ENCODE measurements at places on chromosomes 12 and 14.

DNA sequence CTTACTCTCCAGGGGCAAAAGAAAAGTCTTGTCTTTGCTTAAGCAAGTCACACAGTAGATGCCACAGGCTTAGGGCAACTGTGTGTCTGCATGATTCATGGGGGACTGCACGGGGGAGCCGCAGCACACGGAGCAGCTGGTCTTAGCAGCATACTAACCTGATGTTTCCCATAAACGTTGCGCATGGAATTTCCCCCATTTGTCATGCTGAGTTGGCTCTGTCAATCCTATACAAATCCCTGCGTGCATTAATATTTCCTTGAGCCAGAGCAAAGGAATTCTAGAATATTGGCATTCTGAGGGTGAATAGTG is 71.2 kb downstream of the SAMD4A start:
- no peak for DNase-seq

- no peak for DNase-seq
Measured at GRCh38 chr12:78331181-78331580, 500.5 kb downstream of the NAV3 start.

GRCh38 chr12:10771132-10771733 is 31.2 kb downstream of the TAS2R7 start:
- no peak for DNase-seq

GRCh38 chr14:39383741-39384140 is 48.5 kb downstream of the FBXO33 start:
- no peak for DNase-seq

- no peak for DNase-seq
Measured at GRCh38 chr14:87712396-87713090, 280.4 kb downstream of the GALC start.

DNA sequence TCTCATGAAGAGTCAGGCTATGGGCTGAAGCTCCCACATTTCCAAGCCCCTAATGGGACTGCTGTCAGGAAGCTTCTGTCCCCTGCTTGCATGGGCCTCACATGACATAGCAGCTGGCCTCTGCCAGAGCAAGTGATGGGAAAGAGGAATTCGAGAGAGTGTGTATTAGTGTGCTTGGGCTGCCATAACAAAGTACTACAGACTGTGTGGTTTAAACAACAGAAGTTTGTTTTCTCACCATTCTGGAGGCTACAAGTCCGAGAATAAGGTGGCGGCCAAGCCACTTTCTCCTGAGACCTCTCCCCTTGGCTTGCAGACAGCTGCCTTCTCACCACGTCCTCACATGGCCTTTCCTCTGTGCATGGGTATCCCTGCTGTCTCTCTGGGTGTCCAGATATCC is 274.4 kb downstream of the NUAK1 start:
- no peak for DNase-seq

- no peak for DNase-seq
Measured at GRCh38 chr14:71403656-71404055, 496.4 kb downstream of the PCNX1 start.

- DNase-seq: no peak
Measured at GRCh38 chr14:67240168-67240932, 885 bp upstream of the PALS1 start.

DNA sequence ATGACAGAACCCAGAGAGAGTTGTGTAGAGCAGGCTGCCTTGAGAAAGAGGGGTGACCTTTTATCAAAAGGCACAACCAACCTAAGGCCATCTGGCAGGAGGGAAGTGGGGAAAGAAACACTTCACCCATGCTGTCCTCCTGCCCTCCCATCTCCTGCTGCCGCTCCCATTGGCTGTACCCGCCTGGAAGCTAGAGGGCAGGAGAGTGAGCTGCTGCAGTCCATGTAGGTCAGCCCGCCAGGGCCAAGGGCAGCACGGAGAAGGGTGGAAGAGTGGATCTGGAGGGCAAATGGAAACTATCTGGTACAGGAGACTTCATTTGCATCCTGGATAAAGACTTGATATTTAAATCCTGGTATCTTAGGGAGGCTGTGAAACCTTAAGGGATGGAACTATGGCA is 11.5 kb upstream of the CABP1 start:
- DNase-seq: no peak

GRCh38 chr12:89250213-89250612 is 102.1 kb downstream of the DUSP6 start:
- DNase-seq: no peak

- DNase-seq: no peak
Measured at GRCh38 chr14:105117257-105117646, 51.3 kb downstream of the JAG2 start.

DNA sequence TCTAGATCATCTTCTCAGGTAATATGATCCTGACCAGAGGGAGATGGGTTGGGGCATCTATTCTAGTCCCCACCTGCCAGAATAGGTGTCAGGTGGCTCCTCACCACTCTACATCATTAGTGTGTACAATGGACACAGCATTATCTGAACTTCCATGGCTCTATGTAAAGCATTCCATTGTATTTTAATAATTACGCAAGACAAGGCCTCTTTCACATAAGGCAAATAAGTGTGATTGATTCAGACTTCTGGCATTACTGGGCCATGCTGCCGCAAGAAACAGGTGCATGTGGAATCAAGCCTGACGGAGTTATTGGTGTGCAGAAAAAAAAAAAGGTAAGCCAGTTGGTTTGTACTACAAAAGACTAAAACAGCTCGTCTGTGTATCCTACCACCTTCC is 3.1 kb upstream of the DDHD1 start:
- DNase-seq: no peak

DNA sequence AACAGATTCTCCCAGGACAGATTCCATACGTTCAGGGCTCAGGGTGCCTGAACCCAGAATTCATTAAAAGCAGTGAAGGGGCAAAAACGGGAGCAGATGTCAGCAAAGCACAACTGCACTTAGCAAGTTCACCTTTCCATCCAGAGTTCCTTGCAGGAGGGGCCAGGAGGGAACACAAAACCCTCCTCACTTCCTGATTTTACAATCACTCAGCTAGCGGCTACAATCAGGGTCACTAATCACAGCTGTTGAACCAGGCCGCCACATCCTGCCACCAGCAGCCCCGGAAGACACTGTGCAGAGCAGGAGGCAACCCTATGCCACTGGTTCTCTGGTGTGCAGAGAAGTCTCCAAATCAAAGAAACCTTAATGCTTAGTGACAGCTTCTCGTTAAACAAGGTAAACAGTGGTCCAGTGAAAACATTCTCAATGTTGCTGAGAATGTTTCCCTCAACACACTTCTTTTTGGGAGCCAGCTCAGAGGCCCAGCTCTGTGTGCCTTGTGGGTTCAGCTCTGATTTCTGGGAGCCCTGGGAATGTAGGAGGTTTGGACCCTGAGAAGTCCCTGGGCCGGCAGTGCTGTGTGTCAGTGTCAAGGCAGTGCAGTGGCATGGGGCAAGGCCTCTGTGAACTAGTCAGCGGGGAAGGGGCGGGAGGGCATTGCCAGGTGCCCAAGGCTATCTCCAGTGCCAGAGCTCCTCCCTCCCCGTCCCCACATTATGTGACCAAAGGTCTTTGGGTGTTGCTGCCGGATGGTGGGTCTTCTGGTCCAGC is 54.5 kb downstream of the VCPKMT start:
- DNase-seq: peak; percentile 36

DNA sequence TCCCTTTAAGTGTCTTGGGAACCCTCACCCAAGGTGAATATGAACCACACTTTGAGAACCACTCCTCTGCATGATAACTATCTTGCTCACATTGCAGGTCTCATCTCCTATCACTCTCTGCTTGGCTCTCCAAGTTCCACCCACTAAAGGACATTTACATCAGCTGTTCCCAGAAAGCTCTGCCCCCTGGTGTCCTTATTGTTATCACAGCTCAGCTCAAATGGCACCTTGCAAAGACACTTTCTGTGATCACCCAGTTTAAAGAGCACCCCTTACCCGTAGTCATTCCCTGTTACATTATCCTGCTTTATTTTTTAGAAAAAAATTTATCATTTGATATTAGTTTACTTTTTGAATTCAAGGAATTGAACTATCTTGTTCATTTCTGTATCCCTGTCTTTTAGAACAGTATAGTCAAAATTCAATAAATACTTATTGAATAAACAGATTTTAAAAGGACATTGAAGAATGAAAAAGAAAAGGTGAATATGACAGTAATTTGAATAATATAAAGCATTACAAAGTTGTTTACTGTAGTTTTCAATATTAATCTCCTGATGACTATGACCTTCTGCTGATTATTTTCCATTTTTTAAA is 20.5 kb upstream of the GUCY2C start:
- DNase-seq: peak; percentile 6

DNA sequence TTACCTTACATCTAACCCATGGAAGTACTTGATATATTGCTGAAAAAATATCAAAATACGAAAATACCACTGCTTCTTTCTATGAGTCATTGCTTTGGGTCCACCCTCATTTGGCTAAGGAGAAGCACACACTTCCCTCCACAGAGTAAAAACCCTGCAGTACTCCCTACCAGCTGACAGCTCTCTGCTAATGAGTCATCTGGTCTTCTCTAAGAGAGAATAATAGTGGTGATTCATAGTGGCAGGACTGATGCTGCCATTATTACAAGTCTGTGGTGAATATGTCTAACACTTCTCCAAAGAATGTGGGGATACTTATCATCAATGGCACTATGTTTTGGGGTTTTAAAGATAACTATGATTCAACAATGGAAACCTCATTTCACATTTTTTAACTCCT is 90.7 kb downstream of the PPFIA2 start:
- DNase-seq: peak; percentile 1

- DNase-seq: no peak
Measured at GRCh38 chr14:96037891-96038557, 1.1 kb upstream of the C14orf132 start.

- DNase-seq: no peak
Measured at GRCh38 chr14:90678846-90679362, 137.3 kb downstream of the TTC7B start.

DNA sequence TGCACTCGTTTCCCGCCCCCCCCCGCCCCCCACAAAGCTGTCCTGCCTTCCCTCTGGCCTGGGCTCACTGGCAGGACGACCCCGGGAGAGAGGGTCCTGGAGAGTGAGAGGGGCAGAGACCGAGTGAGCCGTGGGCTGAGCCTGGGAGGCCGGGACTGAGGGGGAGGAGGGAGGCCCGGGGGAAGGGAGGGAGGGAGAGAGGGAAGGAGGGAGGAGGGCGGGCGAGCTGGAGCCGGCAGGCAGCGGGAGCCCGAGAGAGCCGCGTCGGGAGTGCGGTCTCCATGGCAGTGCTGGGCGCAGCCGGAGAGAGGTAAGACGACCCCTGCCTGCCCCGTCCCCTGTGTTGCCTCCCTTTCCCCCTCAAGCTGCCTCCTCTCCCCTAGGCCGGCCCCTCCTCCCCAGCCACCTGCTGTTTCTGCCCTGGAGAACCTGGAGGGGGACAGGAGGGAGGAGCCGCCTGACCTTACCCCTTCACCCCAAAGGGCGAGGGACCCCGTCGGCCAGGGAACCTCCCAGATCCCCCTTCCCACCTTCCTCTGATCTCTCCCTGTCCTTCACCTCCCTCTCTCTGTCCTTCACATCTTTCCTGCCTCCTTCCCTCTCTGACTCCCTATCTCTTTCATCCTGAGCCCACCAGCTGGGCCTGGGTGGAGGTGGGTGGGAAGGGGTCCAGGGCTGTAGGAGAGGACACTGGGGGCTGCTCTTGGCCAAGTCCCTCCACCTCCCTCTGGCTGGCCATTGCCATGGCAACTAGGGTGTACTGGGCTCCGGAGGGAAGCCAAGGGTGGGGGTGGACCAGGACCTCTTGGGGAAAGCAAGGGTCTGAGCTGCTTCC is at the start of gene GPR162:
Gene GPR162 (plus strand): TSS at position 231 of the 835 bp plus-strand sequence. CDS start 2,078 bp downstream, outside the sequence.
- no peak for DNase-seq

DNA sequence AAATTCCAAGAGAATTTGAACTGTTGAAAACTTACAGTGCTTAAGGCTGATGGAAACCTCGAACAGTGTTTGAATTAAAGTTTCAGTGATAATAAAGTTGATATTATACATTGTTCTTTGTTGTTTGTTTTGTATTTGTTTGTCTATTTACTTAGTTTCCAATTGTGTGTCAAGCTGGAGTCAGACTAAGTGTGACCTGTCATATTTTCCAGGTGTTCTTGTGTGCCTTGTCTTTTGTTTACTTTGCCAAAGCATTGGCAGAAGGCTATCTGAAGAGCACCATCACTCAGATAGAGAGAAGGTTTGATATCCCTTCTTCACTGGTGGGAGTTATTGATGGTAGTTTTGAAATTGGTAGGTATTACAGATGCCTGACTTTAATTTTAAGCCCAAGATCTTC is 6.0 kb downstream of the SLCO1C1 start:
- DNase-seq: no peak

DNA sequence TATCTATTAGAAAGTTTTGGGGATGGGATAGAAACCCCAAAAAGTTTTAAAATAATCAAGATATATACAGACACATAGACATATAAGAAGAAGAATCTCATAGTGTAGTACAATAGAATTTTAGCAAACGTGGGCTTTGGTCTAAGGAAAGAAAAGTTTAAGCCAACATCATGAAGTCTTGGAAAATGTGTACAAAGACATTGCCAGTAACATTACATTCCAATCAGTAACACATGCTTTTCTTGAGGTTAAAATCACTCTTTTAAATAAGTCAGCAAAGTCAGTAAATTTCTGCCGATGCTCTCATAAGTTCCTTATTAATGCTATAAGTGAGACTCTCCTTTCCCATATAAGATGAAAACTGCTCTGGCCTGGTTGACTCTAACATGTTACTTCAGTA is 201.1 kb upstream of the LRIG3 start:
- no peak for DNase-seq

- no peak for DNase-seq
Measured at GRCh38 chr14:102503641-102504327, 5.8 kb downstream of the ANKRD9 start.

DNA sequence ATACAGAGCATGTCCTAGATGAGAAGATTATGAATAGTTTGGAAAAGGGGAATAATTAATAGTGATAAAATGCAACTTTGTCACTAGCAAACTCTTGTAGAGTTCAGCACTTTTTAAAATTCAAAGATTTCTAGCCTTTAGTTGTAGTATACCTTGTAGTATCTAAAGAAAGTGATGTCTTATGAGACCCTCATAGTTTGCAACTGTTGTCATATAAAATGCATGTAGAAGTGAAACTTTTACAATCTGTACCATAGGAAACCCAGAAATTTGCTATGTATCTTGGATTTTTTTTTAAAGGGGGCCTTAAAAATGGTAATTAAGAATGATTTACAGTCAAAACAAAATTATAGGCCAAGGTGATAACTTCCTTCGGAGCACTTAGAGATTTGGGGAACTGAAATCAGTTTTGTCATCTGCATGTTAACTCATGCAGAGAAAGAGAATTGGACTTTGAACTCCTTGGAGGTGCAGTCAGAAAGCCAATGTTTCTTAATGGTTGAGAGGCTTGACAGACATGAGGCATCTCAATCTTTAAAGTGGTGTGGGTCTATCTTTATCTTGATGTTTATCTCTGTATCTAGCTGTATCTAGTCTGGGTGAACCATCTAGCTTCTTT is 1.3 kb downstream of the LRRK2 start:
- DNase-seq: no peak

GRCh38 chr12:71755146-71755892 is 656 bp downstream of the RAB21 start:
- DNase-seq: peak; percentile 28

DNA sequence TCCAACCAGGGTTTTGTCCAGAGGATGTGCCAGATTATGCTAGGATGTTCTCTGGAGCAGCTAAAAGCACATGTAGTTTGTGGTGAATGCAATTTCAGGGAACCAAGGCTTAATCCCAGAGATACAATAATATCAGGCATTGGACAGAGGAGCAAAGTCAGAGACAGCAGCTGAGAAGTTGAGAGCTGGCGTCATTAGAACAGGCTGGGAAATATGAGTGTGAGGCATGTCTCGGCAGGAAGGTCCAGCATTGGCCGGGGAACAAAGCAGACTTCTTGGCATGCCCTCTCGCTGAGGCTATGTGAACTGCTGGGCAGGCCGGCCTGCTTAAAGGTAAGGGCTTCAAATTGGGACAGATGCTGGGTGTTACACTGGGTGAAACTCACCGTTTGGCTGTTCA is 125.4 kb downstream of the CAND1 start:
- DNase-seq: no peak
